Trophoblast cell (in vitro differentiated cells and primary cell): ENCODE measurements at places on chromosomes 3 and 15.

GRCh38 chr3:17602126-17602525, 140.3 kb downstream of the TBC1D5 start:
- H3K27ac ChIP-seq = no peak overlapping the region
- no peaks in the 10 kb centered on the region for H3K4me1 ChIP-seq
- no peaks in the 10 kb centered on the region for H3K36me3 ChIP-seq
- H3K4me3 ChIP-seq = no peak overlapping the region
- peak; percentile 87 for DNase-seq

GRCh38 chr3:61975199-61975598, 398.2 kb downstream of the FEZF2 start:
- no peaks in the 10 kb centered on the region for H3K4me1 ChIP-seq
- no peak overlapping the region for H3K27ac ChIP-seq
- H3K4me3 ChIP-seq = no peak overlapping the region

GRCh38 chr3:61627768-61628185, 66.4 kb downstream of the PTPRG start:
- DNase-seq = peak; percentile 16
- H3K4me1 ChIP-seq = no peaks in the 10 kb centered on the region
- H3K27ac ChIP-seq = no peak overlapping the region
- H3K27me3 ChIP-seq = no peaks in the 10 kb centered on the region
- no peaks in the 10 kb centered on the region for H3K36me3 ChIP-seq

GRCh38 chr3:182957226-182957625, 23.1 kb downstream of the DCUN1D1 start:
- H3K27me3 ChIP-seq = no peaks in the 10 kb centered on the region
- H3K4me1 ChIP-seq = peaks cover 4% of the 10 kb centered on the region
- no peak overlapping the region for H3K4me3 ChIP-seq
- DNase-seq = no peak
- H3K36me3 ChIP-seq = peaks cover 4% of the 10 kb centered on the region

DNA sequence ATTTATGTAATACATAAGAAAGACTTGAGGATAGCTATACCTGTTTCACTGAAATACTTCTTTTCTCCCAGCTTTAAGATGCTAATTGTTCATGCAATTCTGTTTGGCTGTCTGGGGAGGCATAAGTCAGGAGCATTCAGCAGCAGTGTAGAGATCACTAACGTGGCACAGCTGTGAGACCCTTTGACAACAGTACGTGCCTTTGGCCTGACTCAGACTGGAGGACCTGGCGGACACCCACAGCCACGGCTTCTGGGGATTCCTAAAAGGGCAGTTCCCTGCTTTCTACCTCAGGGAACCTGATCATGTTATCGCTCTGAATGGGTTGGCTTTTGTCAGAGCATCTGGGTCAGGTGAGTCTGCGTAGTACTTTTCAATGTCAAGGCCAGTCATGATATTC, 295.0 kb upstream of the ICE2 start:
- no peak overlapping the region for H3K27ac ChIP-seq
- H3K27me3 ChIP-seq = no peaks in the 10 kb centered on the region
- no peak for DNase-seq
- H3K36me3 ChIP-seq = no peaks in the 10 kb centered on the region
- no peaks in the 10 kb centered on the region for H3K4me1 ChIP-seq
- no peak overlapping the region for H3K4me3 ChIP-seq

DNA sequence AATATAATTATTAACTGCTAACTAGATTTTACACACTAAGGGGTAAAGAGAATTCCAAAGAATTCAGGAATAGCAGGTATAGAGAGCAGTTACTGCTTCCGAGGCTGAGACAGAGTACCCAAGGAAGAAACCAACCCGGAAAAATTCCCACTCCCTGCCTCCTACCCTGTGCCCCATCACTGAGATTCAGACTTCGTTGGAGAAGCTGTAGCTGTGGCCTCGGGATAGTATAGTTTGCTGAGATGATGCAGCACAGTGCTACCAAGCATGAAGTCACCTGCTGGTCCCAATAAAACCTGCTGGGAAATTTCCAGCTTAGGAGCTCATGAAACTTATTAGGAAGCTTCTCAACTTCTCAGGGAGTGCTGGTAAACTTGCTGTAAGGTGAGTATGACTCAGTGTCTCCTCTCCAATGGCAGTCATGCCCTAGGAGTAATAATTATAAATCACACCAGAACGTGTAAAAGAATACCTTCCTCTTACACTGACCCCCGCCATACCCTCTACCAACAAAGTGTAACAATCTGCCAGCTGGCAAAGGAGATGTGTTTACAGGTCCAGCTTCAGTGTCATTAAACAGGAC, 215.2 kb upstream of the ROBO2 start:
- no peaks in the 10 kb centered on the region for H3K4me1 ChIP-seq
- H3K4me3 ChIP-seq = no peak overlapping the region
- no peaks in the 10 kb centered on the region for H3K27me3 ChIP-seq
- H3K27ac ChIP-seq = no peak overlapping the region

DNA sequence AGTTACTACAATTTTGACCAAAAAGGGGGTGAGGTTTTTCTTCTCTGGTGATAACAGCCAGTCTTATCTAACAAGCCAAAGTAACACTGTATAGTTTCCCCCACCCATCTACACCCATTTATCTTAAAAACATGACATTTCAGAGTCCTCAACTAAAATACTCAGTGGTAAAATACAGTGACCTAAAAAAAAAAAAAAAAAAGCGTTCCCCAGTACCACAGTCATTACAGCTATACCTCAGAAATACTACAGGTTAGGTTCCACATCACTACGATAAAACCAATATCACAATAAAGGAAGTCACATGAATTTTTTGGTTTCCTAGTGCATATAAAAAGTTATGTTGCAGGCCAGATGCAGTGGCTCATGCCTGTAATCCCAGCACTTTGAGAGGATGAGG, 13.8 kb downstream of the DENND4A start:
- H3K36me3 ChIP-seq = no peaks in the 10 kb centered on the region
- H3K27me3 ChIP-seq = no peaks in the 10 kb centered on the region
- no peaks in the 10 kb centered on the region for H3K4me1 ChIP-seq
- no peak for DNase-seq
- no peak overlapping the region for H3K27ac ChIP-seq

DNA sequence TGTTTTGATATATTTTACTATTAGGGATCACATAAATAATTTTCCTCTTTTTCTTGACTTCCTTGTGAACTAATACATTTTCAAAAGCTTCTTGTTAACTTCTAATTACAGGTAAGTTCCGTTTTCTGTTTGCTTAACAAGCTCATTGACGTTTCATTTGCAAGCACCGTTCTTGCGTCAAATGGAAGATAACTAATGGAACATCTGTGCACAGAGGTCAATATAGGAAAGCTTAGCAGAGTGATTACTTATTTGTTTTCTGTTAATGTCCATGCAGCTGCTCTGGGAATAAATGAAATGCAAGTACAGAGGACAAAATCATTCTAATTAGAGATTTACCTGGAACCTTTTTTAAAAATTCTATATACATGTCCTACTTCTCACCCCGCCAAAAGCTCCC, 115.5 kb upstream of the C2CD4B start:
- DNase-seq = no peak
- H3K27me3 ChIP-seq = no peaks in the 10 kb centered on the region
- no peak overlapping the region for H3K27ac ChIP-seq
- H3K4me1 ChIP-seq = no peaks in the 10 kb centered on the region

GRCh38 chr3:192858849-192859585, 58.6 kb downstream of the MB21D2 start:
- H3K4me3 ChIP-seq = no peak overlapping the region
- H3K36me3 ChIP-seq = no peaks in the 10 kb centered on the region
- H3K27me3 ChIP-seq = no peaks in the 10 kb centered on the region
- H3K27ac ChIP-seq = no peak overlapping the region
- peaks cover 7% of the 10 kb centered on the region for H3K4me1 ChIP-seq
- no peak for DNase-seq
